AG10803 (cell line): ENCODE measurements at places on chromosomes 3 and 15.

DNA sequence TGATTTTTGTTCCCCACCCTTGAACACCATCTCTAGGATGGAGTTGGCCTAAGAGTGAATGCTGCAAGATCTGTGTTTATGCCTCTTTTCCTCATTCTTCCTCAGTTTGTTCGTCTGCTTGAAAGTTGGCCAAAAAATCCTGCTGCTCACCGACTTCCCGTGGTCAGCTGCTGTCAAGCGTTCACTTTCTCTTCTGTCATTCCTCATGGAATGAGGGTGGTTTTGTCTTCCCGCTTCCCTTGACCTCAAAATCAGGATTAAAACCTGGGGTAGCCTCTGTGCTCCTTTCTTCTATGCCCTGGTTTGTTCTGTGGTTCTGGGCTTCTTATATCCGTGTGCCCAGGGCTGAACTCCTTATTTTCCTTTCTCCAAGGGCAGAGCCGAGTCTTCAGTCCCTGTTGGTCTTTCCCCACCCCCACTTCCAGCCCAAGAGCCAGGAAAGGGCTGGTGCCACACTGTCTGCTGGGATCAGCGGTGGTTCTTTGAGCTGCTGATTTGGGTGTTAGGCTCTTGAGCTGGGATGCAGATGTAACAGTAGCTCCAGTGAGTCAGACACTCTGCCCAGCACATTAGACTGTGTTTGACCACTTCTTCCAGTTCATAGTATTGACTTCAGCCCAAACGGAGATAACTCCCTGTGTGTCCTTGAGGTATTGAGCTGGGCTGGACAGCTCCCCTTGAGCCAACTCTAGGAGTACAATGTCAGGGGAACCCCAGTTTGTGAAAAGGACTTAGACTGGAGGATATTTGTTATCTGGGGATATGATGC lies 2.3 kb downstream of the SERF2 start:
- peak; percentile 65 for DNase-seq

GRCh38 chr3:140545756-140546155 lies 132.1 kb upstream of the TRIM42 start:
- peak; percentile 45 for DNase-seq

GRCh38 chr3:69080233-69080920 lies at the start of gene UBA3:
Gene UBA3, minus strand, starts transcription at chr3:69080365. Its CDS starts 12 bp downstream, at chr3:69080353.
- DNase-seq, result peak; percentile 81

DNA sequence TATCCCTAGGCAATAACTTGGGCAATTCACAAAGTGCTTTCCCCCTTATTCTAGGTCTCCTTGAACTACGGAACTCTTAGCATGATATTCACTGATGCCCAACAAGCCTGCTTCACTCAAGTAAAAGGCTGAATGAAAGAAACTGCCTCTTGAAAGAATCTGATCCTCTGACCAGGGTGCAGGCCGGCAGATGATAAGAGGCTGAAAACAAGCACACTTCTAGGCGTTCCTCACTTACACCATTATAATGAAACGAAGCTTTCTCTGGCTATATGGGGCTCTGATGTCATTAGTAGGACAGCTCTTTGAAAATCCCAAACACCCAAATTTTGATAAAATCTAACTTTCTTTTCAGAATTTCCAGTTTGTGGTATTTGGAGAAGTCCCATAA lies 28.4 kb downstream of the MAGI1 start:
- DNase-seq, result no peak

GRCh38 chr15:90381515-90381914 lies 6.5 kb upstream of the IQGAP1 start:
- DNase-seq, result no peak

DNA sequence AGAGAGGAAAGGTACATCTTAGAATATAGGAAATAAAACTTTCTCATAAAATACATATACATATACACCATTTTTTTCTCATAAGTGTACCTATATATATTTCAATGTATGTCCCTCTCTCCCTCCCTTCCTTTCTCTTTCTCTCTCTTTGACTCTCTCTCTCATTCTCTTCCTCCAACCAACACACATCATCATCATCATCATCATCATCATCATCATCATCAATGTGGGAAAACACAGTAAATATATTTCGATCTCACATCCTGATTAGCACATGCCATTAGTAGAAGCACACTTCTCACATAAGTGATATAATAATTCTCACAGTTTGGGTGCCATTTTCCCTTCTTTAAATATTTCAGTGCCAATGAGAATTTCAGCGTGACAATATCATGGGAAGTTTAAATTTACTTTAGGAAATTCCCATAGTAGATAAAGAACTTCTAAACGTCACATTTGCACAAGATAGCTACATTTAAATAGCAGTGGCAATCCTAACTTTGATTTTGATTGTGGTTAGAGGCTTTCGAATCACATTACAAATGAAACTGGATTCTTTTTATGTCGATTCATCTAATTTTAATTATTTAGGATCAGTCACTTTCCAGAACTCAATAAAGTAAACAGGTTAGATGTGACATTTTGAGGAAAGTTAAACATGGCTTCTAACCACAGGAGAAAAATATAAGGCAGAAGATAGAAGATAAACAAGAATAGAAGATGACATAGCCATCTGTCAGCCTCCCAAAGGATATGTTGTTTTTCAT lies 33.0 kb upstream of the ACTC1 start:
- DNase-seq, result no peak

DNA sequence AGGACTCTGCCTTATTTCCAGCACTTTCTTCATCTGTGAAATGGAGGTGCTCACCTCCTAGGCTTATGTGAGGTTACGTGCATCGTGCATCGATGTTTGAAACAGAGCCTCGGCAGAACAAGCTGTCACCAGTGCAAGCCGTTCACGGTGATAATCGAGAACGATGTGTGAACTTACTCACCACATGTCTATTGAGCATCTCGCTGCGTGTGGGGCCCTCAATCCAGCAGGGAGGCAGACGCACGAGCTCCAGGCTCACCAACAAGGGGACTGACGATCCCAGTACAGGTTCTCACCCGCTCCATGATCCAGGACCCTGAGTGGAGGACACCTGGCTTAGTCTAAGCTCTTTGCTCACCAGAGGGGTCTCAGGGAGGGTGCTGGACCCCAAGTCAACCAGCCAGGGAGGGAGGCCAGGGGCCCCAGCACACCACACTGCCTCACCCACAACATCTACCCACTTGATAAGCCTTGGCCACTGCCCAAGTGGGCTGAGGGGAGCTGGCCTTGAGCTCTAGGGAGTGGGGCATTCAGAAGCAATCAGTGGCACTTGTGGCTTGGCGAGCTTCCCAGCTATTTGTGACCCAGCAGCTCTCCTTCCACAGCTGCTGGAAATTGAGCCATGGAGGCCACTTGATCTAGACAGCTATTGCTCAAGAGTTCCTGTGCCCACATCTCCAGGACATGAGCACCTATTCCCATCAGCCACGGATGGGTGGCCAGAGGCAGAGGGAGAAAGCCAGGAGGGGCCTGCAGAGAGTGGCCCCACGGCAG lies 34.4 kb upstream of the SLC6A1 start:
- peak; percentile 9 for DNase-seq

GRCh38 chr15:52005748-52006701 lies 13.0 kb upstream of the MAPK6 start:
- DNase-seq, result peak; percentile 34

DNA sequence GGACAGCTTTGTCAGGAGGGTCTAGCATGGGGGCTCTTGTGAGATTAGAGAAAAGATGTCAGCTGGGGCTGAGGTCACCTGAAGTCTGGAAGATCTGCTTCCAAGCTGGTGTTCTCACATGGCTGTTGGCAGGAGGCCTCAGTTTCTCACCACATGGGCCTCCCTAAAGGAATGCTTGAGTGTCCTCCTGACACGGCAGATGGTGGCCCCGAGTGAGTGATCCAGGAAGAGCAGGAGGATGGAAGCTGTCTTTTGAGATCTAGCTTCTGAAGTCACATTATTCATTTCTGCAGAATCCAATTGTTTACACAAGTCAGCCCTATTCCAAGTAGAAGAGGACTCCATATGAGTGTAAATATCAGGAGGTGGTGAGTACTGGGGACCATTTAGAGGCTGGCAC lies 344.0 kb upstream of the PROK2 start:
- DNase-seq, result peak; percentile 51

GRCh38 chr15:88042047-88042446 lies 214.5 kb downstream of the NTRK3 start:
- DNase-seq, result no peak

- DNase-seq, result no peak
Observed at GRCh38 chr3:98058244-98058960, 23.3 kb upstream of the GABRR3 start.

- DNase-seq, result no peak
Observed at GRCh38 chr3:61250784-61251173, 473 bp downstream of the FHIT start.

- no peak for DNase-seq
Observed at GRCh38 chr15:92821491-92822116, 78.5 kb upstream of the CHD2 start.

DNA sequence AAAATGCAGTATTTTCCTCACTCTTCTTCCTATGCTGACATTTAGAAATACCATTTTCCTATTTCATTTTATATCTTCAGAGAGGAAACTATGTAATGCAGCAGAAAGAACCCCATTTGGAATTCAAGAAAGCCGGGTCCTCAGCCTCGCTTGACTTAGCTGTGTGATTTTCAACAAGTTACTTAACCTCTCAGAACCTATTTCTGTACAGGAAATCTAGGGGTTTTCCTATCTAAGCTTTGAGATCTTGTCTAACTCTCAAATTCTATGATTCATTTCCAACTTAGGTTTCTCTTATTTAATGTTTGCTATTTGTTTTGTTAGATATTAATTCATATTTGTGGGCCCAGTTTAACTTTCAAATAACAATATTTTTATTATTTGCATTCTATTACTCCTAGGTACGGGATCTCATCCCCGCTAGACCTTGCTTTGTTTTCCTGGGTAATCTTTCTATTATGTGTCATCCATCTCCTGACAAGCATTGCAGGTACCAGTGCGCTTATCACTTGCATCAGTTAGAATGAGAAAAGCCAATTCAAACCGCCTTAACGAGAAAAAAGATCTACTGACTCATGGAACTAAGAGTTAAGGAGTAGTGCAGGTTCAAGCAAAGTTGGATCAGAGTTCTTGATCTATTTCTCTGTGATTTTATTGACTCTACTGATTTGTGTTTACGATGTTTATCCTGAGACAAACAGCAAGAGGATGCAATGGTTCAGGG lies 70.6 kb upstream of the BHLHE40 start:
- no peak for DNase-seq

DNA sequence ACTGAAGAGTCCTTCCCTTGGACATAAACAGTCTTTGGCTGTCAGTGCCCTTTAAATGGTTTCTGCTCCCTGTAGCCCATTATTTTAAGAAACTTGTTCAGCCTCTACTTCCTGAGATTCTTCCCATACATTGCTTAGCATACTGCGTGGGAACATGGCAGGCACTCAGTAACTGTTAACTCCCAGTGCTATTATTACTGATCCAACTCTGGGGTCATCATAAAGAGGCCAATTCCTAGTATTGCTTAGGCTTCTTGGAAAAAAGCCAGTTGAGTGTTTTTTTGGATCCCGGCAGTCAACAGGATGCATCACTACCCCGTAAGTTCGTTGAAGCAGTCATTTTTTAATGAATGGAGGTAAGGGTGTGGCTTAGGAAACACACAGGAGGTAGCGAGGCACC lies 206.2 kb upstream of the ADAMTS9 start:
- DNase-seq, result no peak

- peak; percentile 41 for DNase-seq
Observed at GRCh38 chr3:115325539-115325938, 178.5 kb upstream of the ZBTB20 start.

DNA sequence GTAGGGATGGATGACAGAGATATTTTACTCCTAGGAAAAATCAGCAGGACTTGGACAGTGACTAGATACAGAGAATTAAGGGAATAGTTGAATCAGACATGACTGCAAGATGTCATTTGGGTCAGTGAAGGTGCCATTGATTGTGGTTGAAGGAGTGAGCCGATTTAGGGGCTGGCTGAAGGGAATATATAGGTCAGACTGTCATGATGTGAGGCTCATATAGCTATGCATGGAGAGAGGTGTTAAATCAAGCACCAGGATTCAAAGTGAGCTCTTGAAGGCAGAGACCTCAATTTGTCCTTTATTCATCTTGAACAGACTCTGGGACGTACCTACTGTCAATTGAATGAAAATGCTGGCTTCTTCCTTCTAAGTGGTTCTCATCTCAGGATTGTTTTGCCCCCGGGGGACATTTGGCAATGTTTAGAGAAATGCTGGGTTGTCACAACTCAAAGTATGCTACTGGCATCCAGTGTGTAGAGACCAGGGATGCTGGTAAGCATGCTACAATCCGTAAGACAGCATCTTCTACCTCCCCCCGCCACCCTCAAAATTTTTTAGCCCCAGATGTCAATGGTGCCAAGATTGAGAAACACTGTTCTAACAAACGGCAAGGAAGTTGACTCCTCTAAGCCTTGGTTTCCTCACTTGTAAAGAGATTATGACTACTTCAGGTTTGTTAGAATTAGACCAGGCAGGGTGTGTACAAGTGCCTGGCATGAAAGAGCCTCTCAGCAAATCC lies 7.8 kb downstream of the ATP2C1 start:
- no peak for DNase-seq

DNA sequence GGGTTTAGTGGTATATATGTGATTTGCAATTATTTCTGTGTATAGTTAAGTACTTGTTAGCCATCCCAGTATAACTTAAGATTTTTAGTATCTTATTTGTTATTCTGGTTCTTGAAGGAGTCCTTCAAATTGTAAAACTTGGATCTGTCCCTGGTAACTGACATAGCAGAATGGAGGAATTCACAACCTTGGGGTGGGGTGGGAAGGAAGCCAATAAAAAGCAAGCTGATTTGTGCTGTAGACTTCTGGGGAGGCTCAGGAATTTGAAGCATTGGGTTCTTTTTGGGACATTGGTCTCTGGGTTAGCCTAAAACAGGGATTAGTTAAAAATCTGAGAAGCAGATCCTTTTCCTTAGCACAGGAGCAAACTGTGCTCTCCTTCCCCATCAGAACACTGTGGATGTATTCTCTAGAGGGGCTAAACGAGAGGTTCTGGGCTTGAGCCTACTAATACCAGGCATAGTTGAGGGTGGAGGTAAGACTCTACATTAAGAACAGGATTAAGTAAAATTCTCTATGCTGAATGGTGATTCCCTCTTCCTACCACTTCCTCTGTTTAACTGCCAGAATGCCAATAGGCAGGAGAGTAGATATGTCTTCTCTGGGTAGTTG lies 42.2 kb downstream of the GMPS start:
- peak; percentile 56 for DNase-seq

GRCh38 chr15:62850791-62851291 lies 191.7 kb upstream of the TPM1 start:
- DNase-seq, result peak; percentile 93

DNA sequence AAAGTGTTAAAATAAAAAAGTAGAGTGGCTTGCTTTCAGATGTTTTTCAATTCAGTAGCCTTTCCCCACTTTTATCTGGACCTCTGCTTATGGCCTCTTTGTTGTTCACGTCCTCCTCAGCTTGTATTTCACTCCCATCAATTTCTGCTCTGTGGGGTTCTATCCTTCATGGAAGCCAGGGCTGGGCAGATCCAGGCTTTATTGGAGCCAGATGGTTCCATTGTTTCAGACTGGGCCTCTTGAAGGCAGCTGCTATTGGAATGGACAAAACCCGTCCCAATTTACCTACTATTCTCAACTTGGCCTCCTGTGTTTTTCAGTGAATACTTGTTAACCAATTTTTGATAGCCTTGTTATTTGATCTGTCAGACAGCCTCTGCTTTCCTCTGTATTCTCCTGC lies 10.9 kb upstream of the AADACL2 start:
- no peak for DNase-seq

- no peak for DNase-seq
Observed at GRCh38 chr3:126962756-126963155, 20.2 kb upstream of the PLXNA1 start.
